ENCODE measurements at places on chromosomes 5 and 9.

DNA sequence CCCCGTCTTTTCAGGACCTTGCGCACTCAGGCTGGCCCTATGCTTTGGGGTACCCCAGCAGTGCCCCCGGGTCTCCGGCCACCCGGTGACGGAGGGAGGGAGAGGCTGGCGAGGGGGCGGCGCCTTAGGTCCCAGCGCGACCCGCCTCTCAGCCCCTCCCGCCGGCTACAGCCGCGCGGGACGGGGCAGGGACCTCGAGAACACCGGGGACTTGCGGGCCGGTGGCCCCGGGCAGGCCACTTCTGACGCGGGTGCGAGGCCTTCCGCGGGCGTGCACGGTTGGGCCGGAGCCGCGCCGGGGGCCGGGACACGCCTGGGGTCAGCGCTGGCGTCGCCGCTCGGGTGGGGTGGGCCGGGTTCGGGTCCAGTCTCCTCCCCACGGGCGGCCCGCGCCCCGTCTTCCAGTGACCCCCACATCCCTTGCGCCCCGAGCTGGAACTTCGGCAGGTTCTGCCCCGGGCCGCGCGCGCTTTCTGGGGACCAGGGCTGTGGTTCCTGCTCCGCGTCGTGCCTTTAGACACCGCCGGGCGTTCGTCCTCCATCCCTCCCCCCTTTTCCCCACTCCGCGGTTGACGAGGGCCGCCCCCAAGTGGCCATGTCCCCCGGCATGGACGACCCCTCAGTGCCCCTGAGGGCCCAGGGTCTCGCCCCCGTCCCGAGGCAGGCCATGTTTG lies 3.8 kb upstream of the SQSTM1 start:
- no peak for DNase-seq

GRCh38 chr9:118223111-118223510 lies 518.9 kb downstream of the TLR4 start:
- no peak for DNase-seq

DNA sequence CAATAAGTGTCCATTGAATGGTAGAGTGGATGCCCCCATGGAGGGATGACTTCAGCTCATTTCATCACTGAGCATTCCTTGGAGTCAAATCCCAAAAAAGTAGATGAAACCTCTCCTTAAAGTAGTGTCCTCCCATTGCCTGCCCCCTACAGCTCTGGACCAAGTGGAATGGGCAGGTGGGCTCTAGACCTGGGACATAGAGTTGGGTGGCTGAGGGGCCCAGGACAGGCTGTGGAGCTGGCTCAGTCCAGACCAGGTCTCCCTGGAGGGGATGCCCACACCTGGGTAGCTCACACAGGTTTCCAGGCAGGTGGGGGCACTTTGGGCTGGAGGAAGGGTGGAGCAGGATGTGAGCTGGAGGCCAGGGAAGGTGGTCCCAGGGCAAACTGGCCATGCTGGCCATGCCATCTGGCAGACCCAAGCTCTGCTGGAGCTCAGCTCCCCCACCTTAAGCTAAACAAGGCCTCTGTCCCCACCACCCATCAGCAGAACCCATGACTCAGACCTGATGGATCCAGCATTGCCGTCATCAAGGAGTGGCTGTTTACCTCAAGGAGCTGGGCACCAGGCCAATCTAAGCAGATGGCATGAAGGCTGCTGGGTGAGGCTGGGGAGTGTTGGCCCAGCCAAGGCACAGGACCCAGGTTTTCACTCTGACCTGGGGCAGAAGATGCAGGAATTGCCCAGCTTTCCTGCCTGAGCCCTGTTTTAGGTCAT lies 6.2 kb upstream of the SPINK4 start:
- no peak for DNase-seq

- DNase-seq, result no peak
Observed at GRCh38 chr5:72988769-72989168, 32.9 kb downstream of the FCHO2 start.

DNA sequence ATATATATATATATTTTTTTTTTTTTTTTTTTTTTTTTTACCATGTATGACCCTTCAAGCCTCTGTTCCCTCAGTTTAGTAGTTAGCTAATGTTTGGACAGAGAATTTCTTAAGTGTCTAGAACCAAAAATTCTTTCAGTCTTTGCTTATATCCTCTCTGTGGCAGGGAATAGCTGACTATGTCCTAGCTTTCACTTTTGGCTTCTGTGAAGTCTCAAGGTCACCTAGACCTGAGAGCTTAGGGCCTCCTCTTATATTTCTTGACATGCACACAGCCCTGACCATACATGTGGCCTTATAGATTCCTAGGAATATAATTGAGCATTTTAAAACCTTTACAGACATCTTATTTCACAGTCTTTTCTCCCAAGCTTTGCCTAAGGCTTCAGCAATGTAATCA lies 930.8 kb upstream of the CDH9 start:
- no peak for DNase-seq

Measured in cortex of kidney (tissue), 1 donor.